ENCODE measurements at places on chromosomes 11 and 22.

- no peak for DNase-seq
Observed at GRCh38 chr11:56849250-56849649, 100.8 kb upstream of the OR9G4 start.

DNA sequence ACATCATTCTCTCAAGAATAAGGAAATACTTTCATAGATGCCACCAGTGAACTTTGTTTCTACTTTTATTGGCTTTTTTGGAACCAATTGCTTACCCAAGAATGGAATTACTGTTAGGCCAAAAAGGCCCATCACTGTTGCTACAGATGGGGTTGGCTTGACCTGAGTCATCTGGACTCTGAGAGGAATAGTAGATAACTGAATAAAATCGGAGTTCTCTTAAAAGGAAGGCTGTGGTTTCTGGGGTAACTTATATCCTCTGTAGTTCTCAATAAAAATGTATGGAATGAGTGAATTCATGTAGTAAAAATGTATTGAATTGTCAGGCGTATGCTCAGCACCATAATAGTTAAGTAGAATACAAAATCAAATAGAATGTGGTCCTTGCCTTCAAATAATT, 56.6 kb downstream of the ARHGEF12 start:
- no peak for DNase-seq

DNA sequence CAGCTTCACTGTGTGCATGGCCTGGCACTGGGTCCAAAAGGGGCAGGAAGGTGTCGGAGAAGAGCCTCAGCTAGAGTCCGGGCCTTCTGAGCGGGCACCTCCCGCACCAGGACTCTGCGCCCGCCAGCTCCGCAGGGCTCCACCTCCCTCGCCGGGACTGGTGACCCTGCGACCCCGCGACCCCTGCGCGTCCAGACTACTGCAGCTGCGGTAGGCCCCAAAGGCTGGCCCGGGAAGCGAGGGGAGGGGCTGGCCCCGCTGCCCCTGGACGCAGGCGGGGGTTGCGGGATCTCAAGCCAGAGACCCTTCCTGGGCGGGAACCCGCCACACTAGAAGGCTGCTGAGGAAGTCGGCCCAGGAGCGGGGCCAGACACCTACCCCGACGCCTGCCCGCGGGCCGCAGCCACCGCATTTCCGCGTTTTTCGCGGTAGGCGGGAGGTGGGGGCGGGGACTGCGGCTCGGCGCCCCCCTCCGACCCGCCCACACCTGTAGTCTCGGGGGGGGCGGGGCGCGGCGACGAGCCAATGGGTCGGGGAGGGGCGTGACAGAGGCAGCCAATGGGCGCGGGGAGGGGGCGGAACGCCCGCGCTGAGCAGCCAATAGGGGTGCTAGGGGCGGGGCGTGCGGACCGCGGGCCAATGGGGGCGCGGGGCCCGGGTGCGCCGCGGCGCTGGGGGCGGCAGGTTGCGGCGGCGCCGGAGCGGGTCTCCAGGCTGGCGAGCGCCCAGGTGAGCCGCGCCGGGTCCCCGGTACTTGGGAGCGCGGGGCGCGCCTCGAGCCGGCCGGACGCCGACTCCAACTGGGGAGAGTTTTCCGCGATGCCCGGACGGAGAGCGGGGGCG, at the start of the genes LMNTD2 and RASSF7:
TSS of gene LMNTD2 (minus strand) at position 434 of the 843 bp plus-strand sequence. CDS start at position 412, 22 bp downstream.
TSS of gene RASSF7 (plus strand) at position 666 of the 843 bp plus-strand sequence. CDS start 799 bp downstream, outside the sequence.
- peak; percentile 98 for DNase-seq

GRCh38 chr11:122726028-122726427, 70.5 kb downstream of the UBASH3B start:
- no peak for DNase-seq

- no peak for DNase-seq
Observed at GRCh38 chr11:96256215-96257011, 86.6 kb downstream of the MAML2 start.

- peak; percentile 83 for DNase-seq
Observed at GRCh38 chr11:844693-845644, 2.3 kb downstream of the TSPAN4 start.

- no peak for DNase-seq
Observed at GRCh38 chr22:28896611-28897010, 13.2 kb downstream of the ZNRF3 start.

DNA sequence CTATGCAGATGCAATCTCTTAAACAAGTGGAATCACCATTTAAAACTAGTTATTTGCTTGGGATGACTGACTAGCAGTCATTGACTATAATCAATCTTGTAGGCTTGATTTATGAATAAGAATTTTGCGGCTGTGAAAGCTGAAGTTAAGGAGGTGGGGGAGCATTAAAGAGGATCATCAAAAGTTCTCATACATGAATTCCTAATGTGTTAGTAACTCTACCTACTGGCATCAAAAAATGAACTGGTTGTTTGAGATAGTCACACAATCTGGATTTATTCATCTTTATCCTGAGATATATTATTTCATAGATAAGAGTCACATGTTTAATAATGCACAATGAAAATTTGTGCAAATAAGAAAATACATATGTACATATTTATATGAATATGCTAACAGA, 393.6 kb downstream of the LUZP2 start:
- no peak for DNase-seq

DNA sequence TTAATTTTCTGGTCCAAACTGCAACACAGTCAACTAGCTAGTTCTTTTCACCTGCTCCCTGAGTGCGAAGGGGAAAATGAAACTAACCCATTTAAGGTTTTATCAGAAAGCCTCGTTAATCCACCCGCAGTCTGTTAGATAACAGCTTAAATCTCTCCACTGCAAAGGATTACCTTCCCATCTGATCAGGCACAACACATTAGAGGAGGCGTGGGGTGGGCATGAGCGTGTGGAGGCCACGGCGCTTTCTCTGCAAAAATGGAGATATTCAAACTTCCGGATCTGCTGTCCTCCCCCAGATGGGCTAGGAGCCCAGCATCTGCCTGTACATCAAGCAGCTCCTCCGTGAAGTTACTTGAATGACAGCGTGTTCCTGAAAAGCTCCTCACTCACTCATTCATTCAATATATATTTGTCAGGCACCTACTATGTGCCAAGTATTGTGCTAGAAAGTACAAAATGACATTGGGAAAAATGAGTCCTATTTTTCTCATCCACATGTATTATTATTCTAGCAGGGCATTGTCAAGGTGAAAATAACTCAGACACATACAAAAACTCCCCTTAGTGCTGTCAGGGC, 13.5 kb upstream of the ANKK1 start:
- DNase-seq = no peak

DNA sequence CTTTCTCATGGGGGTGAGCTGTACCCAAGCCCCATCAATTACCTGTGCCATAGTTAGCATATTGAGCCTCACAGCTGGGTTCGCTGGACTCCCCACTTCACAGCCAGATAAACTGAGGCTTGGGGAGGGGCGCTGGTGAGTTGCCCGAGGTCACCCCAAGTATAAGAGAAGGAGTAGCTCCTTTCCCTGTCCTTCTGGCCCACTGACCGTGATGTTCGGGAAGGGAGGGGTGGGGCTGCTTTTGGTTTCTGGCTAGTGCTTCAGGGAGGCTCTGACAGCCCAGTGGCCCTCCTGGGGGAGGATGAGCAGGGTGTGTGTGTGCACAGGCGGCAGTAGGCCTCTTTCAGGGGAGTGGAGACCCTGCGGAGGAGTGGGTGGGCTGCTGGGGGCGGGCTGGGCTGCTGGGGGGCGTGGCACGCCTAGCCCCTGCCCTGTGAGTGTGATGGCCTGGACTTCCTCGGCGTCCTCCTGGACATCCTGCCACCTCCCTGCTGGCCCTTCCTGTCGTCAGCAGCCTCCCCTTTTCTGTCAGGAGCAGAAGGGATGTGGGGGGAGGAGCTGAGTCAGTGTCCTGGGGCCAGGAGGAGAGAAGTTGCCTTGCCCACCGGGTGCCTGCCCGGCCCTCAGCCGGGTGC, 50.3 kb downstream of the TRIOBP start:
- peak; percentile 31 for DNase-seq

DNA sequence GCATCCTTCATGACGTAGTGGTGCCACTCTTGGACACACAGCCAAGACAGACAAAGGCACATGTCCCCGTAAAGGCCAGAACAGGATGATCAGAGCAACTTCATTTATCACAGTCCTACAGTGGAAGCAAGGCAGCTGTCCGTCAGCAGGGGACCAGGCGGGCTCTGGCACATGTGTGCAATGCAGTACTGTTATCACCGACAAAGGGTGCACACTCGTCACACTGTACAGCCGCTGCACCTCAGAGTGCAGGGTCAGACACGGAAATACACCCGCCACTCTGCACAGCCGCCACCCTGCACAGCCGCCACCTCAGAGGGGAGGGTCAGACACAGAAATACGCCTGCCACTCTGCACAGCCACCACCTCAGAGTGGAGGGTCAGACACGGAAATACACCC, 13.4 kb upstream of the IL17REL start:
- DNase-seq = no peak

DNA sequence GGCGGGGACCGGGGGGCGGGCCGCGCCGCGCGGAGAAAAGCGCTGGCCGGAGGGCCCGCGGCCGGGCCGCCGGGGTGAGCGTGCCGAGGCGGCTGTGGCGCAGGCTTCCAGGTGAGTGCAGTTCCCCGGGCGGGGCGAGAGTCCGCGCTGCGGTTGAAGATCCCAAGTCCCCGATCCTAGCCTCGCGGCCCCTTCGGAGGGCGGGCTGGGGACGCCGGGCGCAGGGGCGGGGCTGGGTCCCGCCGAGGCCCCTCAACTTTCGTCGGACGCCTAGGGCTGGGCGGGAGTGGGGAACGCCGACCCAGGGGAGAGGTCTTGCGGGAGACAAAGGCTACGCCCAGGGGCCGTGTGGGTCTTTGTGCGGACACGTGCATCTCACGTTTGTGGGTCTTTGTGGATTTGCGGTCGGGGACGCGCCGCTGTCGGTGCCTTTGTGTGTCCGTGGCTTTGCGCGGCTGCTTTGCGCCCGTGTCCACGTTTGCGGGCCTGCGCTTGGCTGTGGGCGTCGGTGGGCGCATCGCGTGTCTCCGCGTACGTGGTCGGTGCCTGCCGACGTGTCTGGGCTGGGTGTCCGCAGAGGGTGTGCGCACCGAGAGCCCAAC, at the start of gene TSKU:
TSS of gene TSKU (plus strand) at position 63 of the 602 bp plus-strand sequence. CDS start 12,261 bp downstream, outside the sequence.
- no peak for DNase-seq

DNA sequence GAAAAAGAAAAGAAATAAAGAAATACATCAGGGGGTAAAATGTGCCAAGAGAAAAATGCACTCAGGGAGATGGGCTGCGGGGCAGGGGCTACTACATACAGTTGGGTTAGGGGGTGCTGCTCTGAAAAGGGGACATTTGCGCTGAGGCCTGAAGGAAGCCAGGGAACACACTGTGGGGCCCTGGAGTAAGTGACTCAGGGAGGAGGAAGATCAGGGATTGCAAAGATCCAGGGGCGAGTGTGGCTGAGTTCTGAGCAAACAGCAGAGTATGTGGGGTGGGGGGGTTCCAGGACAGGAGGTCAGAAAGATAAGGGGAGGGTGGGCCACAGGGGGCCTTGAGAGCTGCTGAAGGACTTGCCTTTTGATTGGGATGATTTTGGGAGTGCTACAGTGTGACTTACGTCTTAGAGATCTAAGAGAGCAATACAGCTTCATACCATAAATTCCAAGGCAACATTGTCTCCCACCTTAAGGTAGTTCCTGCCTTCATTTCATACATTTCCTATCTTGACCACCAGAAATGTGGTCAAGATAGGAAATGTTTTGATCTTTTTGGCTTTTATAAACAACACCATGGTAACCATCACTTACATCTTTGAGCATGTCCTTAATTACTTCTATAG, 5.8 kb downstream of the A4GALT start:
- DNase-seq = no peak

GRCh38 chr11:35014346-35014745, 97.9 kb downstream of the PDHX start:
- no peak for DNase-seq

GRCh38 chr11:118528511-118528910, 1.2 kb downstream of the TTC36 start:
- no peak for DNase-seq

DNA sequence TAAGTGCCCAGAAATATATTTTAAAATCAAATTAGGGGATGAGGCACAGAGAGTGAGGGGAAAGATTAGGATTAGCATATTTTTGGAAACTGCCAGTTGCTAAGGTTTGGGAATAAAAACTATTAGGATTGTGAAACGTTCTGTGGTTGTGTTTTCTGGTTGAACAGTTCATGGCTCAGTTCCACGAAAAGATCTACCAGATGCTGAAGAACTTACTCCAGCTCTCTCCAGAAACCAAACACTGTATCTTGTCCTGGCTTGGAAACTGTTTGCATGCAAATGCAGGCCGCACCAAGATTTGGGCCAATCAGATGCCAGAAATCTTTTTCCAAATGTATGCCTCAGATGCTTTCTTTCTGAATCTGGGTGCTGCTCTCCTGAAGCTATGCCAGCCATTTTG, 15.3 kb downstream of the UBE4A start:
- DNase-seq = no peak

GRCh38 chr11:24567380-24567779, 70.5 kb downstream of the LUZP2 start:
- DNase-seq = no peak

- no peak for DNase-seq
Observed at GRCh38 chr22:25139062-25139461, 60.6 kb upstream of the CRYBB3 start.

DNA sequence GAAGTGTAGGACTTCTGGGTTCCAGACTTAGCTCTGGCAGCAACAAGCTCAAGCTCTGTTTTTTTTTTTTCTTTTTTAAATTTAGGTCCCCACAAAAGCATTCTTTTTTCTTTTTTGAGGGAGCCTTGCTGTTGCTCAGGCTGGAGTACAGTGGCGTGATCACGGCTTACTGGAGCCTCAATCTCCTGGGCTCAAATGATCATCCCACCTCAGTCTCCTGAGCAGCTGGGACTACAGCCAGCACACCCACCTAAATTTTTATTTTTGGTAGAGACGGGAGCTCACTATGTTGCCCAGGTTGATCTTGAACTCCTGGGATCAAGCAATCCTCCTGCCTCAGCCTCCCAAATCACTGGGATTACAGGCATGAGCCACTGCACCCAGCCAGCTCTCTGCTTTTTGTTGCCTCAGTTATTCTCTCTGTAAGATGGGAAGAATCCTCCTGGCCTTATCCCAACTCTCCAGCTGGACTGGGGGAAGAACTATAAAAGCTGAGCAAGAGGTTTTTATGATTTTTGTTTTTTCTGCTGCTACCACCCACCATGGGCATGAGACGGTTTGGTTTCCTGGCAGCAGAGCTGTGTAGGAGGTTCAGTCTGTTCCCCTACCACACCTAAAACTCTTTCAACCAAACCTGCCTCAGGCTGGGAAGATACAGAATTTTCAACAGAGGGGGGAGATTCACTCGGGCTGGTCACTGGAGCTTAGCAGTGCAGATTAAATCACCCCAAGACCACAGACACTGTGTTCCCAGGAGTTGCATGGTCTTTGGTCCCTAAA, 11.6 kb upstream of the MTFP1 start:
- no peak for DNase-seq
